B cell (primary cell): ENCODE measurements at places on chromosomes 1 and 21.

- DNase-seq, result no peak
These were observed 8.3 kb downstream of the EPHX1 start for GRCh38 chr1:225818229-225818628.

DNA sequence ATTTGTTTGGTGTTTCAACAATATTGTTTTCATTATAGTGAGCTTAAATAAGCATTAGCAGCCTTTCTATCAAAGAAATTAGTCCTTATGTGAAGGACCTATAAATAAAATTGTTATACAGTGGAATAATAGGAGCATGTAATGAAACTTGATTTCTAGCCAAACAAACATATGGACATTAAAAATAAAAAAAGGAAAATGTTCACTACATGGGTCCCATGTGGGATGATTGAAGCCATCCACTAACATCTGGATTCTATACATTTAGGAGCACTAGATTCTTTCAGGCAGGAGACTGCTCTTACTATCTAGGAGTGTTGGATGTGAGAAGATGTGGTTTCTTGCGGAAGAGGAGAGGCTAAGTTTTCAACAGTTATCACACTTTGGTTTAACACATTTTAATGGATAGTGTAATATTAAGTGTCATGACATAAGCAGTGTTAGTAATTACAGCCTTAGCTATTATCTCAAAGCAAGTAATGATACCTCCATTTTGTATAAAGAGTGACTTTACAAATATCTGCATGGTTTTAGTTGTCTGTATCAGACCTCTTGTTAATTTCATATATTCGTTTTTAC is 62.3 kb downstream of the LYPLAL1 start:
- no peak for DNase-seq

- no peak for DNase-seq
These were observed 1.2 kb downstream of the LRP8 start for GRCh38 chr1:53326598-53327181.

GRCh38 chr1:202860744-202861419 is 28.1 kb downstream of the RABIF start:
- DNase-seq, result peak; percentile 49

- no peak for DNase-seq
These were observed 84.2 kb downstream of the OBSCN start for GRCh38 chr1:228291906-228292608.

- peak; percentile 27 for DNase-seq
These were observed 1.1 kb upstream of the GADD45A start for GRCh38 chr1:67683766-67684525.

DNA sequence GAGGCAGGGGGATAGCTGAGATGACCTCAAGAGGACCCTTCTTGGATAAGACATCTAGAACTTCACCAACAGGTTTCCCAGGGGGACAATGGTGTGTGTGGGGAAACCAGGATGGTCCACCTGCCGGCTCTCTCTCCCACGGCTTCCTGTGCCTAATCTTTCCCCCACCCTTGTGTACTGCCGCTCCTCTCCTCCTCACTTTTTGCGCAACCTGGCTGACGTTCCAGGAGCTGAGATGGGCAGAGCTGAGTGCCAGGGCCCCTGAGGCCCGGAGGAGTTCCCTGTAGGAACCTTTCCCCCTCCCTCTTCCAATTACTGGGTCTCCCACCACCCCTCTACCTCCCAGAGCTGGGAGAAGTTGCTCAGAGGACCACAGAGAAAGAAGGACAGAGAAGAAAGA is 6.9 kb downstream of the SLC26A9 start:
- DNase-seq, result no peak

GRCh38 chr1:110756506-110756905 is 81.8 kb upstream of the KCNA3 start:
- DNase-seq, result no peak

DNA sequence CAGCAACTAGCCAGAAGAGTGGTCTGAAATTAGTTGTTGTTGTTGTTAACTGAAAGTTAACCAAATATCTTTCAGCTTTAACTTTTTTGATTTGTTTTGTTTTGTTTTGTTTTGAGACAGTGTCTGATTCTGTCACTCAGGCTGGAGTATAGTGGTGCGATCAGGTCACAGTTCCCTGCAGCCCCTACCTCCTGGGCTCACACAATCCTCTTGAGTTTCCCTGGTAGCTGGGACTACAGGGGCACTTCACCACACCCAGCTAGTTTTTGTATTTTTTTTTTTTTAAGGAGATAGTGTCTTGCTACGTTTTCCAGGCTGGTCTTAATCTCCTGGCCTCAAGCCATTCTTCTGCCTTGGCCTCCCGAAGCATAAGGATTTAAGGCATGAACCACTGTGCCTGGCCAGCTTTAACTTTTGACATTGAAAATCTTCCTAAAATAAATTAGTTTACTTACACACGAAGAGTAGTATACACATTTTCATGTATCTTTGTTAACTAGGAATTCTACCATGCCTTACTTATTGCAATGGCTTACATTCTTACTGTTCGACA is 45.0 kb downstream of the GNG12 start:
- no peak for DNase-seq

GRCh38 chr1:43851561-43852338 is 81.9 kb upstream of the ARTN start:
- DNase-seq, result no peak

GRCh38 chr21:28099001-28099705 is 893.5 kb downstream of the LTN1 start:
- no peak for DNase-seq

DNA sequence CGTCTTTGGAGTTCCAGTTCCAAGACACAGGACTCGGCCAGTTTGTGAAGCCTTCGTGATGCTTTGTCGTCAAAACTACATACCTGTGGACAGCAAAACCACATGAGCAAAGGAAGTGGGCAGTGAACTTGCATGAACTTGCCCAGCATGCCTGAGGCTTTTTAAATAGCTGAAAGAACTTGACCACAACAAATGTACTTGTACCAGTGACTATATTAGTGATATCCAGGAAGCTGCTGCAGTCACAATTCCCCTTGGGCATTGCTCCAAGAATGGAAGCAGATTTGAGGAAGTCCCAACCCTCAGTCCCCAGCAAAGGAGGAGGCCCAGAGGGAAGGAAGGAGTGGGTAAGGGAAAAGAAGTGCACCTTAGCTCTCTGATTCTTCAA is 2.6 kb downstream of the FUCA1 start:
- DNase-seq, result no peak

GRCh38 chr1:233295237-233295974 is at the start of gene PCNX2:
Gene PCNX2, minus strand, starts transcription at chr1:233295725. Its CDS starts 247 bp downstream, at chr1:233295478.
- peak; percentile 62 for DNase-seq

DNA sequence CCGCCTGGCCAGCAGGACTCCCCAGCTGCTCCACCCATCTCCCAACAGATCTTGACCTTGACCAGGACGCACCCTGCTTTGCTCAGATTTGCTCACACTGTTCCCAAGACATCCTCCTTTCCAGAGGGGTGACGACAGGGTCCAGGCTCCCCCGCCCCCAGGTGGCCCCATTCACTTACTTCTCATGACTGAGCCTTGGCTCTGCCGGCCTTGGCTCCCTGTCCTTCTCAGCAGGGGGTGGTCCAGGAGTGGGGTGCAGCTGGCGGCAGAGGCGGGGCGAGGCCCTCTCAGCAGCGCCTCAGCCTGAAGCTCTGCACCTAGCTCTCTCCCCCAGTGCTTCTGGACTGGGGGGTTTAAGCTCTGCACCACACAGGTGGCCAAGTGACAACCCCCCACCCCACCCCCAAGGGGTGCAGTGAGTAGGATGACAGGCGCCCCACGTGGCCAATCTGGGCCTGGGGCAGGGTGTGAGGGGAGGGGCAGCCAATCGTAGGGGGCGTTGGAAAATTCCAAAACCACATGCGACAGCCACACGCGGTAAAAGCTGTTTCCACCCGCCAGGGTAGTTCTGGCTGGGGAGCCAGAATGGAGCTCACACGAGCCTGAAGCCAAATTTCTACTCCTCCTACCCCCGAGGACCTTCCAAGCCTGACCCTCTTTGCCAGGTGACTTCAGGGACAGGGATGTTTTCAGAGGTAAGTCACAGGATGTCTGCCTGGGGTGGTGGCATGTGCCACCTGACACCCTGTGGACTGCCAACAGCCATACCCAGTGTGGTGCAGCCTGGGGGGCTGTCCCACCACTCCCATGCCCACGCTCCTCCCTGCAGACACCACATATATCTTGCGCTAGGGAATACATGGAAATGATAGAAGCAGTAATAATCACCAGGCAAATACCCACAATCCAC is 5.6 kb downstream of the RORC start:
- DNase-seq, result no peak

- DNase-seq, result no peak
These were observed 10.5 kb upstream of the HTR1D start for GRCh38 chr1:23227806-23228205.

DNA sequence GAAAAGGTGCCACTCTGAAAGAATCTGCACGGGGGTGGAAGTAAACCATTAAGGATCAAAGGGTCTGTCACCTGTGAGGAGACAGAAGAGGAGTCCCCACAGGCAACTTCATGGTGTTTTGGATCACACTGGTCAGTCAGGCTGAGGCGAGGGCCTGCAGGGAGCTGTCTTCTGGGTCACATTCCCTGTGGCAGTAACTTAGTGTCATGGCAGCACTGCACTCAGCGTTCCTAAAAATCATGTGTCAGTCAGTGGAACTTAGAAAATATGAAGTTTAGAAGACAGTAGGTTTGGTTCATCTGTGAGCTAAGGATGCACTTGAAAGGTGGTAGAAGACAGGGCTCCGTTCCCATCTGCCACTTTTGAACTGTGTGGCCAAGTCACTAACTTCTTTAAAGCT is 43.5 kb upstream of the CD101 start:
- DNase-seq, result no peak

- DNase-seq, result no peak
These were observed 26.5 kb downstream of the SFT2D2 start for GRCh38 chr1:168252204-168252733.

GRCh38 chr1:205189131-205189530 is 22.4 kb downstream of the DSTYK start:
- no peak for DNase-seq
